ENCODE measurements at places on chromosomes 16 and 17.

GRCh38 chr17:57705921-57706695, 39.0 kb downstream of the CCDC182 start:
- DNase-seq = no peak

GRCh38 chr16:77531752-77532151, 96.9 kb upstream of the ADAMTS18 start:
- no peak for DNase-seq

DNA sequence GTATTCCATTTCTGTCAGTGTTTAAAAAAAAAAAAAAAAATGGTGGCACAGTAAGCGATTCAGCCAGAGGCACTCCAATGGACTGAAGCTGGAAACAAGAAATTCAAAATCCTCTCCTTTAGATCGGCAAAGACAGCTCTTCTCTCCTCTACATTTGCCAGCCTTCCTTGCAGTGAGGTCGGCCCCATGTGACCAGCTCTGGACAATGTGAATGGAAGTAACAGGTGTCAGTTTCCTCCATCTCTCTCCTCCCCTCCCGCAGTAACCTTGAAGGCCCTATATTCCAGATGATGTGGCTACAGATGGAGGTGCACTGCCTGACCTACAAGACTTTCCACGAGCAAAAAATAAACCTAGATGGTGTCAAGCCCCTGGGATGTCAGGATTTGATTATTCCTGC, 15.0 kb downstream of the CUEDC1 start:
- DNase-seq = no peak

GRCh38 chr17:62808576-62808970, 459 bp upstream of the MARCHF10 start:
- DNase-seq = no peak

GRCh38 chr16:55012793-55013192, 82.1 kb downstream of the IRX5 start:
- DNase-seq = no peak

GRCh38 chr17:17075125-17075781, 33.0 kb downstream of the MPRIP start:
- peak; percentile 45 for DNase-seq

DNA sequence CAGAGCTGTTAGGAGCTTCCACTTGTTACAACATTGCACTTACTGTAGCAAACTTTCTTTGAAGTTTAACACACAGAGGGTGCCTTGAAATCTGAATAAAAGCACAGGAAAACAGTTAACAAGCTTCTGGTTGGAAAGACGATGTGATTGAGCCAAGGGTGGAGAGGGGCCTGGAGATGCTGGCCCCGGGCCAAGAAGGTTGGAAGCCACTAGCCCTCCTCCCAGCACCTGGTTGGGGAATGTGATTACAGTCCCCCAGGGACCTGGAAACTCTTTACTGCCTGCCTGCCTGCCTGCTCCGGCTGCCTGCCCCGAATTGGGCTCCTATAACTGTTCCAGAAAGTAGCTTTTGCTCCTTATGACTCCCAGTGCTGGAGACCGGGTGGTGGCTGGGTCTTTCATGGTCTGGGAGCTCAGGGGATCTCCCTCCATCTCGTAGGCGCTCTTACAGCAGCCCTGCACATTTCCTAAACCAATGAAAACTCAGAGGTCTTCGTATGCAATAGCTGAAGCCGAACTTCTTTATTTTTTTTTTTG, 48.0 kb upstream of the ZFHX3 start:
- DNase-seq = no peak

DNA sequence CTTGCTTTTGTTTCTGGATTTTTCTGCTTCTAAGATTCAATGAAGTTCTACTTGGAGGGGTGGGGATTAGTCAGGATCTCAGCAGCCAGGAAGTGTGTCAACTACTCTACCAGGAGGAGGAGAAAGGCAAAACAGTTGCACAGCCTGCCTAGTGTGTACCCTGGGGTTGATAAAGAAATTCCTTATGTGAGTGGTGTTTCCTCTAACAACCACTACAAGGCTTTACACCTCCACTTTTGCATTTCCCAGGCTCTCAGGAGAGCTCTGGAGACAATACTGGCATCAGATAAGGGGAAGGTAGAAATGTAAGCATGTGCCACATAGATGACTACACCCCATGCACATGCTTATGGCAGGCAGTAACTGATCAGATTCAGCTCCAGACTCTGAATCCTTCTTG, 174.6 kb downstream of the TOX3 start:
- no peak for DNase-seq

DNA sequence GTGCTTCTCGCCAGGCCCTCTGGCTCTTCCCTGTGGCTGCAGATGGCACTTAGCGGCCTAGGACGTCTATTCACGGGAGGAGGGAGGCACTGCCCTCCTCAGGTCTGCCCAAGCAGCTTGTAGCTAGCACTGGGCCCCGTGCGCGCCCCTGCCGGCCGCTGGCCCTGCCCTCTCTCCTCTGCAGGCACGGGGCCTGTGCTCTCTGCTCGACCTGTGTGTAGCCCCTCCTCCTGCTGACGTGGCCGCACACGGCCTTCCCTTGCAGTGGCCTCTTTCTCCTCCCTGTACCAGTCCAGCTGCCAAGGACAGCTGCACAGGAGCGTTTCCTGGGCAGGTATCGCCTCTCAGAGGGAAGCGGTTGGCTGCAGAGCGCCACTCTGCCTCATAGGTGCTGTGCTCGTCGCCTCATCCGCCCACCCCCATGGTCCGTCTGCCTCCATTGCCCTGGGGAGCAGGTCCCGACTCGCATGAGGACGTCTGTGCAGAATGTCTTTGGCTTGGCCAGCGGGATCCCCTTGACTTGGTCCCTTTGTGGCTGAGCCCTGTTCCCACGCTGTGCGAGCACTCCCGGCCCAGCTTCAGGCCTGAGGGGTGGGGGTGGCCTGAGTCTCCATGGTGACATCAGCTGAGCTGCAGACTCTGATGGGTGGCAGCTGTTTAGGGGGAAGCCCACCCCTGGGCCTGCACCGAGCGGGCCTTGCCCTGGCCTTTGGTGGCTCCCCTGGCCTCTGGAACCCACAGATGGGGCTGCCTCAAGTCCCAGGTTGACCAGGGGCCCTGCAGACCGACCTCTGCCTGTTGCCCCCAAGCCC, 34.6 kb downstream of the TSC2 start:
- DNase-seq = no peak

GRCh38 chr17:9187828-9188227, 166.5 kb downstream of the NTN1 start:
- no peak for DNase-seq

- DNase-seq = no peak
These were observed 70.0 kb upstream of the PMFBP1 start for GRCh38 chr16:72241930-72242329.

GRCh38 chr16:4701791-4702465, 8.6 kb downstream of the NUDT16L1 start:
- DNase-seq = no peak

DNA sequence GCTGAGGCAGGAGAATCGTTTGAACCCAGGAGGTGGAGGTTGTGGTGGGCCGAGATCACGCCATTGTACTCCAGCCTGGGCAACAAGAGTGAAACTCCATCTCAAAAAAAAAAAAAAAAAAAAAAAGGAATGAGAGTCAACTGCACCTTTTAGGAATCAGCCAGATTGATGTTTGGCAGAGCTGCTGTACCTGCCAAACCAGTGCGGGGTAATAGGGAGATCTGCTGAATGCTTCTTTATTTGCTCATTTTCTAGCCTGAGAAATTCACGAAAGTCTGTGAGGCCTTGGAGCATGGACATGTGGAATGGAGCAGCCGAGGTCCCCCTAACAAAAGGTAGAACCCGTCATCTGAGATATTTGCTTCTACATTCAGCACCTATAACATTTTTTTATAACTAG, 18.4 kb downstream of the OGFOD1 start:
- no peak for DNase-seq

GRCh38 chr17:72502371-72503341, 381.8 kb downstream of the SOX9 start:
- DNase-seq = no peak

DNA sequence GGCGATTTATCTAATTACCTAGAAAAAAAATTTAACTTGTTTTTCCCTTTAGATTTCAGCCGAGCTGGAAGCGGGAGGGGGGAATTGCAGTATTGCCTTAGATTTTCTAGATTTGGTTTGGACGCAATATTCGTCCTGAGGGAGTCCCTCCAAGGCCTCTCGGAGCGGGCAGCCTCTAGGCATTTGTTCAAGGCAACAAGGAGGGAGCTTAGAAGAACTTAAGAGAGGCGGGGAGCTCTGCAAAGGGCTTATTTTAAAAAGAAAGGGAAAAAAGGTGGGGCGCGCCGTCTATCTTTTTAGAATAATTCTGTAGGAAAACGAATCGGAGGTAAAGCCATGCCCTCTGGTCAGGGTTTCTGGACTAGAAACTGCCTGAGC, 407 bp upstream of the TMEM94 start:
- no peak for DNase-seq

GRCh38 chr17:18213666-18214270, 11.7 kb upstream of the LLGL1 start:
- no peak for DNase-seq

GRCh38 chr17:27407916-27408864, 48.1 kb upstream of the KSR1 start:
- DNase-seq = no peak

DNA sequence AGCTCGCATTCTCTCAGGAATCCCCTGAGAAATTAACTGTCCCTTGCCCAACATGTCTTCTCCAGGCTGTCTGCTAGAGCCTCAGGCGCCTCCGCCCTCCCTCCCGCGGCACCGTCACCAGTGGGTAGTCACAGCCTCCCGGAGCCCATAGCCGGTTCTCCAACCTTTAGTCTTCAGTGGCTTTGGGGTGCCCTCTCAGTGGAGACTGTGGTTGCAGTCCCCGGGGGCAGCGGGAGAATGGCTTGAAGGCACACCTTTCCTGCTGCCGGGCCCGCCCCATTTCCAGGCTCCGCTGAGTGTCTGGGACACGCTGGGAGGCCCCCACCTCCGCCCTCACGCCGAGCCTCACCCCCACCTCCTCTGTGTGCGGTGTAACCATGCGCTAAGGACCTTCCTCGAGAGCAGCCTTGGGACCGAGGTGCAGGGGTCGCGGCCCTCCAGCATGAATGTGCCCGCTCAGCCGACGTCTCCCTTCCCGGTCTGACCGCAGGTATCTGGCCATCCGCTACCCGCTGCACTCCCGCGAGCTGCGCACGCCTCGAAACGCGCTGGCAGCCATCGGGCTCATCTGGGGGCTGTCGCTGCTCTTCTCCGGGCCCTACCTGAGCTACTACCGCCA, 1.7 kb downstream of the GALR2 start:
- DNase-seq = no peak

DNA sequence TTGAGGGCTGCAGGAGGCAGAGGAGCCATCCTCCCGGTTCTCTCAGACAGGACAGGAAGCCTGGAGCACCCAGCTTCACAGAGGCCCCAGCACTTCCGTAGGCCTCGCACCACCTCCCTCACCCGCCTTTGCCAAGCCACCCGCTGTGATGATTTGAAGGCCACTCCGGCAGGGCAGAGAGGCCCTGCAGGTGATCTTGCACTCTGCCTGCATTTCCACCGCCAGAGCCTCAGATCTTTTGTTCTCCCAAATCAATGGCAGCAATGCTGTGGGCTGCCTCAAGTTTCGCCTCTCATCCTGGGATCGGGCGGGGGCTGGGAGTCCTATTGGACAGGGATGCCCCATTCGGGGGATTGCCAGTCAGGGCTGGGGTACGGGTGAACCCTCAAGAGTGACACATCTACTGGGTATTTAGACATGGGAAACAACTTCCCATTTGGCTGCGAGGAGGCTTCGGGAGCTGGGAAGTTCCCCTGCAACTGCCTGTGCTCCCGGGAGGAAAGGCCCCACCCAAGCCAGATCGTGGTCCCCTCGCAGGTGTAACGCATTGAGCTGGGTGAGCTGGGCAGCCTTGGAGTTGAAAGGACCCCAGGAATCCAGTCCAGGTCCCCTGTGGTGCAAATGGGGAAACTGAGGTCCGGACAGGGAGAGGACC, 34.8 kb upstream of the PEMT start:
- DNase-seq = no peak

GRCh38 chr17:7626956-7627249, 718 bp downstream of the SAT2 start:
- DNase-seq = no peak

DNA sequence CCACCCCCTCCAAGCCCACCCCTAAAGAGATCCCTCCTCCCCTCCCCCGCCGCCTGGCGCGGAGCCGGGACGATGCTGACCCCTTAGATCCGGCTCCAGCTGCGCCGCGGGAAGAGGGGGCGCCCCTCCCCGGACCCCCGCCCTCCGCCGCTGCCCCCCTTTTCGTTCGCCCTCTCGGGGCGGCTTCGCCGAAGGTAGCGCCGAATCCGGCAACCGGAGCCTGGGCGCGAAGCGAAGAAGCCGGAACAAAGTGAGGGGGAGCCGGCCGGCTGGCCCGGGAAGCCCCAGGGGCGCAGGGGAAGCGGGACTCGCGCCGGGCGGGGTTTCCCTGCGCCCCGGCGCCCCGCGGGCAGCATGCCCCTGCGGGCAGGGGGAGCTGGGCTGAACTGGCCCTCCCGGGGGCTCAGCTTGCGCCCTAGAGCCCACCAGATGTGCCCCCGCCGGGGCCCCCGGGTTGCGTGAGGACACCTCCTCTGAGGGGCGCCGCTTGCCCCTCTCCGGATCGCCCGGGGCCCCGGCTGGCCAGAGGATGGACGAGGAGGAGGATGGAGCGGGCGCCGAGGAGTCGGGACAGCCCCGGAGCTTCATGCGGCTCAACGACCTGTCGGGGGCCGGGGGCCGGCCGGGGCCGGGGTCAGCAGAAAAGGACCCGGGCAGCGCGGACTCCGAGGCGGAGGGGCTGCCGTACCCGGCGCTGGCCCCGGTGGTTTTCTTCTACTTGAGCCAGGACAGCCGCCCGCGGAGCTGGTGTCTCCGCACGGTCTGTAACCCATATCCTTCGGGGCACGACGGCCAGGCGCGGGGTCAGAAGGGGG, 623 bp downstream of the CACNA1G start:
- DNase-seq = no peak

DNA sequence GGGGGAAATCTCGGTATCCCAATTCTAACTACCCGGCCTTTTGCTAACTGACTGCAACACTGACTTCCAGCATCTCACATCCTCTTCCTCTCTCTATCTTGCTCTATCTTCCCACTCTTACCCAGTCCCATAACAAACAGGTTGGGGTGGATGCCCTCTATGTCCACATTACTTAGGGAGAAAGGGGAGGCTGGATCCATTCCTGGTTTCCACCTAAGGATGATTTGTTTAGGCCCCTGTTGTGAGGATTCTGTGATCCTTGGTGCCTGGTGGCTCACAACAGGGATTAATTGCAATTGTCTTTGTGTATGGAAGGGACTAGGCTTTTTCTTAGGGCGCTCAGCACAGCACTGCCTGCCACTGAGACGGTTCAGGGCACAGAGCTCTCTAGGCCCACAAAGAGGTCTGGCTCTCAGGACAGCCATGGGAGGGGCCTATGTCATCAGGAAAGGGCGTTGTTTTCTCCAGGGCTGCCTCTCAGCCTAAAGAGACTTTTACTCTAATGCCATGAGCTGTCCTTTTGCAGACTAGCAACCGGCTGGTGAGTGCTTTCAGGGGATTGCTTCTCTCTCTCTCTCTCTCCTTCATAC, 612.1 kb upstream of the SALL1 start:
- no peak for DNase-seq

DNA sequence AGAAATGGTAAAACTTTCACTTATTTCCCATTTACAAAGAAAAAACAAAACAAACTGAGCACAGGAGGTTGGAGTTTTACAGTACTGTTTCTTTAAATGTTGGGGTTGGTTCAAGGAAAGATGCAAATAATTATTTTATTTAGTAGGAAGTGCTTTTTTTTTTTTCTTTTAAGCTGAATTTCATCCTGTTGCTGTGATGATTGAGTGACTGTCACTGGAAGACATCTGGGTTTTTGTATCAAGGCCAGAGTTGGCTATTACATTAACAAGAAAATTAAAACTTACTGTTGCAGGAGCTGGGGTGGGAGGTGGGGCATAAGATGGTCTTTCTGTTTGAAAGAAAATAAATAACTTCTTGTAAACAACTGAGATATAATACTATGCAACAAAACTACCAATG, 2.3 kb downstream of the SMARCE1 start:
- no peak for DNase-seq

Measured in aorta (tissue), 5 donors.